ENCODE measurements at places on chromosomes 6 and 20.

DNA sequence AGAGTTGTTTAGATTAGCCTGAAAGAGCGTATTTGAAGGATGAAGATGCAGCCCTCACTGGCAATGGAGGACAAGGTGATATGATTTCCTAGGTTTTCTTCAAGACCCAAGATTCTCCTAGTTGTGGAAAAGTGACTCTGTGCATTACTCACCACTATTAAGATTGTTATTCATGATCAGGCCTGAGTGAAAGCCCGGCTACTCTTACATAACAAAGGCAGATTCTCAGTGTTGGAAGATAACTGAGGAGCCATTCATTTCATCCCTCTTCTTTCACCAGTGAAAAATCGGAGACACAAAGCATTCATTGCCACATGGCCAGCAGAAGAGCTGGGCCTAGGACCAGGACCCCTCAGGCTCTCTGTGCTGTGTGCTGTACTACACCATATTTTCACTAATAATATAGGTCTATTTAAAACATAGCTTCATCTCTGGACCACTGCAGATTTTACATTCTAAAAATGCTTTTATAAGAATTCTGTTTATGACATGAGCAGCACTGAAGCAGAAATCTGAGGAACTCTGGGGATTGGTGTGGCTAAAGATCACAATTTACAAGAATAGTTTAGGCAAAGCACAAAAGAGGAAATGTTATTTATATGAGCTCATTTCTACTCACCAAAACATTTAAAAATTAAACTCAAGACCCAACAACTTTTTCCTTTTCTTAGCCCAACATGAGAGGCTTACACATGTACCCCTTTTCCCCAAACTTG lies 181.9 kb upstream of the CCN2 start:
- DNase-seq: no peak

GRCh38 chr6:149134511-149134933 lies 183.0 kb upstream of the TAB2 start:
- no peak for DNase-seq

- DNase-seq: no peak
These were observed 10.8 kb upstream of the MAN1A1 start for GRCh38 chr6:119360262-119360915.

DNA sequence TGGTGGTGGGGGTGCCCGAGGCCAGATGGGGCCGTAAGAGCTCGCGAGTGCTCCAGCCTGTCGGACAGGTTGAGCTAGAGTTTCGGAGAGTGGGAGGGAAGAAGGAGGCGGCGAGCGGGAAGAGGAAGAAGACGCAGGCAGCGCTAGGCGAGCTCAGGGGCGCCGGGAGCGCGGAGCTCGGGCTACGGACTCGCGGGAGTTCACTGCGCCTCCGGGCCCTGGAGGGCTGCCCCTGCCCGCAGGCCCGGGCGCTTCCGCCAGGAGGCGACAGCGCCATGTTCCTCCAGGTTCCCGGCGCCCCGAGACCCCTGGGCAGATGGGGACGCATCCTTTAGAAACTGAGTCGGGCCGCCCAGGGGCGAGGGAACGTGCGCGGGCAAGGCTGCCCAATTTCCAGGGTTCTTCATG lies 984 bp downstream of the TFAP2C start:
- DNase-seq: no peak

DNA sequence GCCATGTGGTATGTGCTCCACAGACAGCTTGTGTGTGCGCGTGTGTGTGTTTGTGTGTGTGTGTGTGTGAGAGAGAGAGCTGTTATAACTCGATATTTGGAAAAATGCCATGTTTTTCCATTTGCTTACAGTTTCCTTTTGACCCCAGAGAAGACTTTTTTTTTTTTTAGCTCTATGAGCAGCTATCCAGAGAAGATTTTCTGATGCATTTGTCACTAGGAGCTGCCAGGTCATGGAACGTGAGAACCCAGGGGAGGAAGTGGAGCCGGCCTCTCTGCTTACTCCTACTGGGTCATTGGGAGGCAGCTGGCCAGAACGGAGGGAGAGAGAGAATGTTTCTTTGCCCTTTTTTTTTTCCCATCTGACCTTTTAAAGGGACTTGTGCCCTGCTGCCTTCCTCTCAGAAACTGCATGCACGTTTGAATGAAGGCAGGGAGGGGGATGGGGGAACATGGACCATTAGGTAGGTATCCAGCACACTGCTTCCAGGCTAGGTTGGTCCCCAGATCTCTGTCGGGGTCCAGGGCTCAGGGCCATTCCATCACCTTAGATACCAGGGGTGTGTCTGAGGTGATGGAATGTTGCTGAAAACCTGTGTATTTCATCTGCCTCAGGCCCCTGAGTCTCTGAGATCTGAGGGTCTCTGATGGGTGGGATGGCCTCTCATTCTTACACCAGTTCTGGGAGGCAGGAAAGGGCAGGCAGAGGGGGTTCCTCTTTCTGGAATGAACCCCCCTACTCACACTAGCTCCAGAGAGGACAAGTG lies 11.2 kb upstream of the MRPS18A start:
- no peak for DNase-seq

GRCh38 chr20:53922901-53923314 lies 147.5 kb downstream of the BCAS1 start:
- no peak for DNase-seq
